ENCODE measurements at places on chromosomes 16 and 17. TPM values are rescaled to one million over a fixed set of nuclear protein-coding genes. Genes with fewer than 3 reads are reported as not detected.

The SDK2 gene
- total RNA-seq = not detected

The NME4 gene
- 35.8 TPM for total RNA-seq

The EVPL gene
- not detected for total RNA-seq

The YPEL2 gene
- total RNA-seq = 10.8 TPM

The NOD2 gene
- total RNA-seq = not detected

GRCh38 chr16:69881141-69881540, 70.0 kb upstream of the CLEC18A start:
- no peak for DNase-seq

DNA sequence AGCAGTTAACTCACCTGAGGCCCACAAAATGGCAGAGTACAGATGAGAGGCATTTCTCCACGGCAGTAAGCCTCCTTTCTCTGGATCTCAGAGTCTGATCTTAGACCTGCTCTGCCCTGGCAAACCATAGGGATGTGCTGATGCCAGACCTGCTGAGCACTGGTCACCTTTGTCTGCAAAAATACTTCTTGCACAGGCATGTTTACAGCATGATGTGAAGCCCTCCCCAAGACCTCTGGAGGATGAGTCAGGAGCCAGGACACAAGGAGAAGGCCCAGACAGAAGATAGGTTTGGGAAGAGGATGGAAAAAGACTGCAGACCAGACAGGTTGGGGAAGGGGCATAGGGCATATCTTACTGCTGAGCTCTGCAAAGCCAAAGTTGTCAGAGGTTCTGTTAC, 426.6 kb downstream of the PMP22 start:
- DNase-seq = no peak

- DNase-seq = peak; percentile 93
These were observed 26.4 kb upstream of the CLEC18A start for GRCh38 chr16:69924777-69925191.

DNA sequence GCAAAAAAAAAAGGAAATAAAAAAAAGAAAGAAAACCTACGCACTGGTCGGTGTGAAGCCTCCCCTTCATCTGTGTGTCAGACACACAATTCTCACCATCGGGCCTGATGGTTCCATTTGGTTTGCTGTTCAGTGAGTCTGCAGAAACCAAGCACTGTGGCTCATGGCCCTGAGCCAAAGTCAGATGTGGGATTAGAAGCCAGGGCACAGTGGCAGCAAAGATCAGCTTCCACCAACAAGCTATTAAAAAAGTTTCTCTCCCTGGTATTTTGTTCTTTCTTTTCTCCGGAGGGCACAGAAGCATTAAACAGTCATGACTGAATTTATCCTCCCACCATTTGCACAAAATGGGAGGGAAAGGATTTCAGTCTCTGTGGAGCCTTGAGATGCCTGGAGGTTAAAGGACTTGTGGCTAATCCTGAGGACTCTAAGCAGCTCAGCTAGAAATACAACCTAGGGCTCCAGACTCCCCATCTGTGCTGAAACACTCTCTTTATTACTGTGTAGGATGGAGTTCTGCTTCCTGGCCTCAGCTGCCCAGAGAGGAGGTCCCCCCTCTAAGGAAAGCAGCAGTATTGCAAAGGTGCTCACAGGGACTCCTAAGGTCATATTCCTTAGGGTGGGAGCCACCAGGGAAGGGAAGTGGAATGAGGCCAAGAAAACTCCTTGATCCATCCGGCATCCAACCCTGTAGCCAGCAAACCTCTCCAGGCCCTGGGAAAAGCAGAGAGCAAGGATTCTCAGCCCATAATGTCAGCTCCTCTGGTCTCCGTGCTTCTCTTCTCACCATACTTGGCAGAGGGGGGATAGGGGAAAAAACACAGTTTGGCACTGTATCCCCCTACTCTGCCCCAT, 28.2 kb downstream of the SLC39A11 start:
- DNase-seq = no peak

DNA sequence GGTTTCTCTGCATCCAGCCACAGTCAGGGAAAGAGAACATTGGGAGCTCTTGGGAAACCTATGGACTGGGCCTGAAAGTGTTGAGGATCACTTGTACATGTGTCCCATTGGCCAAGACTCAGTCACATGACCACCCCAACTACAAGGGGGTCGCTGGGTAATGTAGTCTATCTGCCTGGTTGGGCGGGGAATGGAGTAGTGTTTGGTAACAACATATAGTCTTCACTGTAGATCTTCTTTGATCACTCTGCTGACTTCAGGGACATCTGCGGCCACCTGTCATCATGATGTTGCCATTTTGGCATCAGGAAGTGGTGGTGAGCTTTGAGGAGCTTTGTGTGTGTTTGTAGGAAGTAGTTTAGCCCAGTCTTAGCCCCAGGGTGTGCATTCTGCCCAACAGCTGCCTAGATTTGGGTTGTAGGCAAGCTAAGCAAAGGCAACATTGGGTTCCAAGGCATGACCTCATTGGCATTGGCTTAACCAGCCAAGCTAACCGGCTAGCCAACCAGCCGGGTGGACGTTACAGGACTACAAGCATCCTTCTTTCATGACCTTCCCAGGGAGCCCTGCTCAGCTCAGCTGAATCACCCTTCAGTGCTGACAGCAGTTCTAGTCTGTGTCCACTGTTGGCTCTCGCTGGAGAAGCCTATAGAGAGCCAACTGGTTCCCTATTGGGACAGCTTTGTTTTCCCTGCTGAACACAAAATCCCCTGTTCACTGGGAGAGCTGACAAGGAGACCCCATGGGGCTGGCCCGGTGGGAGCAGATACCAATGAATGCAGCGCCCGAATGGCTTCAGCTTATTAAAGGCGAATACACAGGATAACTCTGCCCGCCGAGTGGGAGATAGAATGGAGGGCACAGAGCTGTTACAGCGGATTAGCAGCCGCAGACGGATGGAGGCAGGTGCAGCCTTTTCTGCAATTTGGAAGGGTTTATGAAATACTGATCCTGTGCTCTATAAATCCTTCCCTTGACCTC, 178.6 kb downstream of the NTN1 start:
- no peak for DNase-seq

DNA sequence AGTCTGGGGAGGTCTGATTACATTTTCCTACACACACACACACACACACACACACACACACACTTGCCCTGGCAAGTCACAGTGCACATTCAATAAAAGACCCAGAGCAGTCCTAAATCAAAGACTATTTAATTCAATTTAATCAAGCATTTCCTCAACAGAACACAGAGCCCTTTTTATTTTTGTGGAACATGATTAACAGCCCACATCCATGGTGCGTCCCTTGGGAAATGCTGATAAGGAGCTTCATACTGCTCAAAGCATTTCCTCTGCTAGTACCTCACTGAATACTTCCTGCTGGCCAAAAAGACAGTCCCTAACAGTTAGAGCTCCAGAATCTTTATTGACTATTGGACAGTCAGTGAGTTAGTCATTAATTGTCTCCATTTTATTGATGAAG, 43.1 kb upstream of the MYH10 start:
- DNase-seq = peak; percentile 99

DNA sequence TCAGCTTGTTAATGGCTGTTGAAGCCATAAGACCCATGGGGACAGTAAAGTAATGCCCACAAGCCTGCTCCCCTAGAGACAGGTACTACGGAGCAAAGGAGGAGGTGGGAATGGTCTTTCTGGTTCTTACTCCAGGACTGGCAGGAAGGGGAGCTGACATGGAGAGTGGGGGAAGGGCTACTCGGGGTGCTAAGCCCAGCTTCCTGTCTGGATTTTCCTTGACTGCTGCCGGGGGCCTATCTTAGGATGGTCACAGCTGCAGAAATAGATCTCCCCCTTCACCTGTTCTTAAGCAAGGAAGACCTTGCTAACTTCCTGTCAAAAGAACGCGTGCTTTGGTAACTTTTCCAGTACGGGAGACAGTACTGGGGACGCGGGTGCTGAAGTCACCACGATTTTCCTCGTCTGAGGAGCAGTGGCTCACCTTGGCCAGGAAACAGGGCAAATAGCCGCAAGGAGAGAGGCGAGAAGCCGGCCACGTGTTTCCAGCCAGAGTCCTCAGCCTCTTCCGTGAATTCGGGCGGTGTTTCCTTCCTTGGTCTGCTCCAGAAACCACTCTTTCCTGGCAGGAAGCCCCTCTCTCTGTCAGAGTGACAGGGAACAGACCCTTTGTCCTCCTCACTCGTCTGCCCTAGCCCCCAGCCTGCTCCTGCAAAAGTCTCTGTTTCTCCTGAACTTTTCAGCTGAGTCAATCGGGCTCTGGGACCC, 656 bp upstream of the PRR29 start:
- no peak for DNase-seq

DNA sequence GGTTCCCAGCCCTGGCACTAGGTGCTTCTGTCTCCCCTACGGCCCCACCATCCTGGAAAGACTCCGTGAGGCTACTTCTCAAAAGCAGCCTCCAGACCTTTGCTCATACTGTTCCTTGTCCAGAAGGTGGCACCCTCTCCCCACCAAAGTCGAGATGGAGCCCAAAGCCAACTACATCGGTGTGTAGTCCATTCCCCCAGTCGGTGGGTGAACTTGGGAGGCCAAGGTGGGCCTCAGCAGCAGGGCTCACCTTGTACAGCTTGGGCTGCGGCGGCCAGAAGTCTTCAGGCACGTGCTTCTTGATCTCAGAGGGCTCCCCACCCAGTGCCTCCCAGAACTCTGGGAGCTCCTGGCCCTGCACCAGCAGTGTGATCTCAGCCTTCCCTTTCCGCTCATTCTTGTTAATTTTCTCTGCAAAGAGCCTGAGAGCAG, 10.2 kb downstream of the FLII start:
- DNase-seq = peak; percentile 79

GRCh38 chr17:71331754-71332325, 789.0 kb upstream of the SOX9 start:
- no peak for DNase-seq

GRCh38 chr17:726271-726919, 6.0 kb upstream of the TLCD3A start:
- no peak for DNase-seq

DNA sequence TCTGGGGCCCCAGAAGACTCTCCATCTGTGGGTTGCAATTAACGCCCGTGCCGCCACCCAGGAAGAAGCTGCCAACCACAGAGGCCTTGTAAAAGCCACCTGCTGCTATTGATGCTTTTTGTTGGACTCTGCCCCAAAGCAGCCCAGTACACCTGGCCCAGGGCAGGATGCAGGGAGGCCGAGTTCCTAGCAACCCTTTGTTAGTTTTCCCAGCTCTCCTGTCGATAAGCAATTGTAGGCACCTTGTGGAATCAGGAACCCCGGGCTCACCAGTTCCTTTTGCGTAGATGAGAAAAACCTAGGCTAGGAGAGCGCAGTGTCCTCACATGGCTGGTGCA, 103.3 kb downstream of the ABCC6 start:
- DNase-seq = no peak

DNA sequence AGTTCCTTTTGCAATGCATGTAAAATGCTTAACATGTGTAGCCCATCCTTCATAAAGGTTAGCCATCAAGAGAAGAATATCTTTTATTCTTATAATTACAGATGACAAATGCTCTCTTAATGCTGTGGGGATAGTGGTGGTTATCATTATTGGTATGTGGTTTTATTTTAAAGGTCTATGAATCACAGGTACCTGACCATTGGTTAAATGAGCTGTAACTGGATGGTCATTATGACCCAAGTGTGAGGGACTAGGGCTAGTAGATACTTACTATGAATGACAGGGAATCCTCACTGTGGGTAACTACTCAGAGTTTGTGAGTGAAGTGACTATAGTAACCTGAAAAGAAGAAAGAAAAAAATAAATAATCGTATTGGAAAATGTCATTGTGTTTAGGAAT, 78.8 kb downstream of the CDRT15 start:
- DNase-seq = no peak

- no peak for DNase-seq
These were observed 11.4 kb upstream of the MC1R start for GRCh38 chr16:89907055-89907814.

DNA sequence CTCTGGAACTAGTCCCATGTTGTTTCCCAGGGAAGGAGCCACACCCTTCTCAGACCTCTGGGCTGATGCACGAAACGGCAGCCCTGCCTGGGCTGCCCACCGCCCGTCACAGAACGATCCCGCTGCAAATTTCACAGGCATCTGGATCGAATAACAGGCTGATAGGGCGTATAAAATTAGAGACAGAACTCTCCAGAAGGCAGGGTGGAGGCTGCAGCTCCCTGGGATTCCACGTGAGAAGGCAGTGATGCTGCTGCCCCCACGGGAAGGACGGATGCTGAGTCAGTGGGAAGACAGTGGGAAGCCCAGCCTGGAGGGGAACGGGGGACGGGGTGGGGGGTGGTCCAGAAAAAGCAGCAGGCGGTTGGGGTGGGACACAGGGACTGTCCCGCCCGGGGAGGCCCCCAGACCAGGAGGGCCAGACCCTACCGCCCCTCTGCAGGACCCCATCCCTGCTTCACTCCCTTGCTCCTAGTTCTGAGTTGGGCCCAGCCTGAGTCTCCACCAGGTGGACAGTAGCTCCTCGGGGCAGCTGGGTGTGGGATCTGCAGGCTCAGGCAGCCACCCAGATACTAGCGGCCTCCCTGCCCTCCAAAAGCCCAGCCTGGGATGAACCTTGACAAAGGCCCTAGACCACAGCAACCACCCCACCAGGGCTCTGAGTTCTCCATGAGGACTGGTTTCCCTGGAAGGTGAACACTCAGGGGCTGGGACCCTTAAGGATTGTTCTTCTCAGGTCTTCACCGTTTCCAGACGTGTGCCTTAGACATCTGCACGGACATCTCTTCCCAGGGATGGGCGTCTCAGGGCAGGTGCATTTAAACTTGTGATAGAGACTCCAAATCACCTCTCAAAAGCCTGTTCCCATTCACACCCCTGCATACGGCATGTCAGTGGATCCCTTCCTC, 117.8 kb downstream of the METRNL start:
- DNase-seq = peak; percentile 91

- no peak for DNase-seq
These were observed 85.0 kb upstream of the DNAJA2 start for GRCh38 chr16:47058295-47059086.

DNA sequence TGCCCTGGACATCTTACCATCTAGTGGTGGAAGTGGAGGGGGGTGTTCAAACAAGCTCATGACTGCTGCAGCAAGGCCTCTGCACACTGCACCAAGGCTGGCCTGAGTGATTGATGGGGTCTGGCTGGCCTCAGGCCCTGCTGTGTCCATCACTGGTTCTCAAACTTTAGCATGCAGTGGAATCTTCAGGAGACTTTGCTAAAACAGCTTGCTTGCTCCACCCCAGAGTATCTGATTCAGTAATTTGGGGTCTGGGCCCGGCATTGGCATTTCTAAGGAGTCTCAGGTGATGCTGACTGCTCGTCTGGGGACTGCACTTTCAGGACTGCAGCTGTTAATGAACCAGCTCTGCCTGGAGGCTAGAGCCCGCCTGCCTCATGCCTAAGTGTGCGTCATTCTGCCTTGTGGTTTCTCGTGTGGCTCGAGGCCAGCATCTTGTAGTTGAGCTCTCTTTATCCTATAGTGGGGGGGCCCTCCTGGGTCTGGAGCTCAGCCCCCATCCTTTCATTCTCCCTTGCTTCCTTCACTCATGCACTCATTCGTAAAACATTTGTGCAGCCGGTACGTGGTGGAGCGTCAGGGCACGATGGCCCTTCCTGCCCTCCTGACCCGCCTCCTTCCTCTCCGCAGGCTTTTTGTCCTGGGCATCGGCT, 4.1 kb downstream of the MGAT5B start:
- DNase-seq = peak; percentile 84

DNA sequence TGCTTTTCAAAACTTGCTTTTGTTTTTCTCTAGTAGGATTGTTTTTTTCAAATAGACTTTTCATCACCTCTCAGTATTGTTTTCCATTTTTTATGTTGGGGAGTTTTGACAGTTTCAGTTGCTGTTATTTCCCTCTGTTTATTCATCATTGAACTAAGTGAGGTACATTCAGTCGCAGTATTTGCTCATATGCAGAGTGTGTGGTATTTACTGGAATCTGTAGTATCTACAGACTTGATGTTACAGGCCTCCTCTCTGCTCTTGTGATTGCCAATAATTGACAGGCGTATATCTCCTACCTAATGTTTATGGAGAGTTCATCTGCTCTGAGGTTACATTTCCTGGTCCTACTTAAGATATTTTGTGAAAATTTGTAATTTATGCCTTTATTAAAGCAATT, 49.6 kb downstream of the COX10 start:
- no peak for DNase-seq
